Hypothalamus (tissue), 51 donors: ENCODE measurements at places on chromosomes 1 and 21.

GRCh38 chr1:43947061-43947873, 517 bp downstream of the IPO13 start:
- DNase-seq: no peak

DNA sequence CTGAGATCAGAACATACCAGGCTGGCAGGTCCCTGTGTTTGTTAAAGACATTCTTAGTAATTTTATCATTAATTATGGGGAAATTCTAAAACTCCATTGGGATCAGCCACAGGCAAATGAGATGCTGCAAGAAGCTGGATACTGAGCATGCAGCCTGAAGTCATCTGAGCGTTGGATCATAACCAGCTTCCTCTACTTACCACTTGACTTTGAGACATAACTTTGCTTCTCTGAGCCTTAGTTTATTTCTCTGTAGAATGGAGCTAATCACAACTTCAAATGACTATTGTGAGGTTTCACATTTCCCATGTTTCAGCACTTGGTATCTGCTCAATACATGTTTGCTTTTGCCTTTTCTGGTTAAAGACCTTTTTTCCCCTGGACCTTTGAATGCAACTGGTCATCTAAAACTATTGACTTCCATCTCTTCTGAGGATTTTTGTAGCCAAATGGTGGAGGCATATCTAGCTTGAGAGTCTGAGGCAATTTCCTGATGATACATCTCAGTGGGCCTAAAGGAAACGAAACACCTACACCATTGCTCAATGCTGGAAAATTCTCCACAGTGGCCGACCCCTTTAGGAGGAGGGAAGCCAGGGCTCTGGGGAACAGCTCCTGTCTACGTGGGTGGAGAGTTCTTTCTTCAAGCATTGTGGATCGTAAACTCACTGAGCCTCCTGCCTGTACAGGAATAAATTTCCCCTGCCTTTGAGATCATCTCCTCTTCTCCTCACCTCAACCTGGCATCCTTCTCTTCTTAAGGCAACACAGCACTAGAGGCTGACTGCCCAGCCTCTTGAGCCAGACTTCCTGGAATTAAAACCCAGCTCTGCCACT, 109.1 kb upstream of the HOOK1 start:
- no peak for DNase-seq

DNA sequence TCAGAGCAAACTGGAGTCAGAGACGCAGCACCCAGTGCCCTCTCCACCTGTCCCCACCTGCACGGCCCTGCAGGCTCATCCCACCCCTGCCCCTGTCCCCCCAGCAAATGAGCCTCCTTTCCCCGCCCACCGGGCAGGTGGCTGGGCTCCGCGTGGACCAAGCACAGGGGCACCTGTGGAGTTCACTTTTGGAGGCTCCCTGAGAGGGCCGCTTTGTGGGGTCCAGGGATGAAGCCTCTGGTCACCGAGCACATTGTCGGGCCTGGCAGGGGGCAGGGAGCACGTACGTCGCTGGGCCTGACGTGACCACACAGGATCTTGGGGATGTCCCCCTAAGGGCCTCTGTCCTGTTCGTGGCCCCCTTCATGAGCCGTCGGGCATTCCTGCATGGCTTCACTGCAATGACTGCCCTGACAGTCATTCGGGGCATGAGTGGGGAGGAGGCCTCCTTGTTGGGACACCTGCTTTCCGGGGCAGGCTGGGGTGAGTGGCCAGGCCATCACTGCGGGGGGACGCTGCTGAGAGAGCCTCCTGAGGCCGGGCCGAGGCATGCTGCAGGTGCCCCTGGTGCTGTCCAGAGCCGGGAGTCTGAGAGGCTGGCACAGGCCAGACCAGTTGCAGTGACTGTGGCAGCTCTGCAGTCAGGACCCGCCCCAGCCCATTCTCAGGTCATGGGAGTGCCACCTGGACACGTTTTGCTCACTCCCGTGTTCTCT, 19.7 kb downstream of the SLX9 start:
- DNase-seq: no peak

- no peak for DNase-seq
These were observed 229.7 kb upstream of the IRF2BP2 start for GRCh38 chr1:234839663-234840062.

DNA sequence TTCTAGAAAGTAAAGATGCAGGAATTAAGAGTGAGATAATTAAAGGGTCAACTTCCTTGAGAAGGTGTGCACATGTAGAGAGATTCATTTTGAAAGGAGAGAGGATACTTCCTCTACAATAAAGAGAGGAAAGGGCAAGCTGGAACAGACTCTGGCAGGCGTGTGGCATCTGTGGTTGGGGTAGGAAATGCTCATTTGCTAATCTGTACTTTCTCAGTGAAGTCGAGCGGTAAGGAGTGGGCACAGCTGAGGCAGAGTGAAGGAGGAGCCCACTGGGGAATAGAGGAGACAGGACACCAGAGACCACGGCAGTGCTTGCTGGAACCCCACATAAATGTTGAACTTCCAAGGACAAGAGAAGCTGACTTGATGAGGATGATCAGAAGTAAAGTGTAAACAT, 49.1 kb downstream of the PCSK9 start:
- DNase-seq: no peak

DNA sequence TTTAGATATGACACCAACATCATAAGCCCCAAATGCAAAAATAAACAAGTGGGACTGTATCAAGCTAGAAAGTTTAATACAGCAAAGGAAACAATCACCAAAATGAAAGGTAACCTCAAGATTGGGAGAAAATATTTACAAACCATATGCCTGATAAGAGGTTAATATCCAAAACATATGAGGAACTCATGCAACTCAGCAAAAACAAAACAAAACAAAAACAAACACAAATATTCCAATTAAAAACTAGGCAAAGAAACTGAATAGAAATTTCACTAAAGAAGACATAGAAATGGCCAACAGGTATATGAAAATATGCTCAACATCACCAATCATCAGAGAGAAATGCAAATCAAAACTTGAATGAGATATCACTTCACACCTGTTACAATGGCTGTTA, 116.5 kb upstream of the ATP1B1 start:
- no peak for DNase-seq

DNA sequence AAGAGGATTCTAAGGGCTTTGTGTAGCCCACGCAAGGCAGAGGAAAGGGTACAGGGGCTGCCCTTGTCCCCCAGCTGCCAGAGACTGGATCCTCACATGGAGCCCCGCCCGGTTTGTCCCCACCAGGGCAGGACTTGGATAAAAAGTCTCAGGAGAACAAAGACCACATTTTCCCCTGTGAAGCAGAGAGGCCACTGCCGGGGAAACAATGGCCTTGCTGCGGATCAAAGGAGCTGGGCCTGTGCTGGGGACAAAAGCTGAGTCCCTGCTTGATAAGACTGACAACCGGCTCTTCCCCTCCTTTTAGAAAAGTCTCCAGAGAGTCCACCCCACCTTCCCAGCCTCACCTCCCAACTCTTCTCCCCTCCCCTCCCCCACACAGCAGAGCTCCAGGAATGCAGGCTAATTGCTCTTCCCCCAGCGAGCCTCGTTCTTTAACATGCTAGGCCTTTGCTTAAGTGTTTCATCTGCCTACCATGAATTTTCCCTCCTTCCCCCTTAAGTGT, 142.4 kb downstream of the PLPP3 start:
- DNase-seq: peak; percentile 84

DNA sequence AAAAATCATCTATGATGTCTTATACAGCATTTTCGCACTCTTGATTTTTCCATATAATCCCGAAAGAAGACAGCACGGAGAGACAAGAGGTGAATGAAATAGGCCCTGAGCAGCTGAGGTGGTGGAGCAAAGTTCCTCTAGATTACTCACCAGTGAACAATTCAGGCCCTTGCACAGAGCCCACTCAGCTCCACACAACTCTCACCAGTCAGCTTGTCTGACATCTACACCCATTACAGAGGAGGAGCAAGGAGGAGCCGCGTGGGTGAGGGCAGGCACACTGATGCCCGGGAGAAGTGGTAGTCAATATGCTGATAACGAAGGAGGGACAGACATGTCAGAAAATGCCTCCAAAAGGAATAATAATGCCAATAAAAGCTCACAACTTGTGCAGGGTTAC, 59.9 kb downstream of the DNM3 start:
- DNase-seq: no peak

DNA sequence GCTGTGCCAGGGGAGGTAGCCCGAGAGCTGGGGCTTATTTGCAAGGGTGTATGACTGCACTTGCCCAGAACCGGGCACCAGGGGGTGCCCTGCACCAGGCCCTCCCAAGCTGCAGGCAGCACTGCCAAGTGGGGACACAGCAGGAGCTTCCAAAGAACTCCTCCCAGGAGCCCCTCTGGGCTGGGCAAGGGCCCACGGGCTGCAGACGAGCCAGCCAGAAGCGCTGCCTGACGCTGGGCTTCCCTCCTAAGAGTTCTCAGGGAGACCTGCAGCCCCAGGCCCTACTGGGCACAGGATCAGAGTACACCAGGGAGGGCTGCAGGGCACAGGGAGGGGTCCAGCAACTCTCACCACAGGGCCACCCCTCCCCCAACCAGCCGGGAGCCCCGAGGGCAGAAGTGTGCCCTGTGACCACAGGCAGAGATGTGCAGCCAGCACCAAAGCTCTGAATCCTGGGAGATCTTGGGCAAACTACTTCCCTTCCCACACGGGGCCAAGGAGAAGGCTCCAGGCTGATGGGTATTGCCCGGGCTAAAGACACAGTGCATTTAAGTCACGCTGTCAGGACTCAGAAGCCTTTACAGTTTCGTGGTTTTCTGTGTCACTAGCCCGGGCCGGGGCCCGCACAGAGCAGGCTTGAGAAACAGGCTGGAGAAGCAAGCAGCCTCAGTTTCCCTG, 63.4 kb downstream of the KCNAB2 start:
- no peak for DNase-seq

- DNase-seq: no peak
These were observed 69.3 kb downstream of the KCTD3 start for GRCh38 chr1:215636258-215636965.

GRCh38 chr21:34574601-34575529, 40.0 kb downstream of the RCAN1 start:
- no peak for DNase-seq

- DNase-seq: no peak
These were observed 34.5 kb upstream of the CSF3R start for GRCh38 chr1:36517011-36517771.

DNA sequence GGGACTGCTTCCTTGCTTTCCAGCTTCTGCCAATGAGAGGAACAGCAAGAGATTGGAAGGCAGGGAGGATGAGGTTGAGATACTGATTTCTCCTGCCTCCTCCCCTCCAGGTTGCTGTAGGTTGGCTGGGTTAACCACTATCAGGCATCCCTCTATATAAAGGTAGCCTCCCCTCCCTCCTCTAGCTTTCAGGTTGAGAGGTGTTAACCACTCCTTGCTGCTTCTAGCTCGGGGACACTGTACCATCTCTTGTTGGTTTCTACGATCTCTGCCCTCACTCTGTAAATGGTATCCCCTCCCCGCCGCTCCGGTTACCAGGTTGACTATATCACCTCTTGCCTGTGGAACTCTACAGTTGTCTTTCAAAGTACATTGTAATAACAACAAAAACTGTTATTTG, 16.7 kb downstream of the LPAR3 start:
- DNase-seq: no peak

DNA sequence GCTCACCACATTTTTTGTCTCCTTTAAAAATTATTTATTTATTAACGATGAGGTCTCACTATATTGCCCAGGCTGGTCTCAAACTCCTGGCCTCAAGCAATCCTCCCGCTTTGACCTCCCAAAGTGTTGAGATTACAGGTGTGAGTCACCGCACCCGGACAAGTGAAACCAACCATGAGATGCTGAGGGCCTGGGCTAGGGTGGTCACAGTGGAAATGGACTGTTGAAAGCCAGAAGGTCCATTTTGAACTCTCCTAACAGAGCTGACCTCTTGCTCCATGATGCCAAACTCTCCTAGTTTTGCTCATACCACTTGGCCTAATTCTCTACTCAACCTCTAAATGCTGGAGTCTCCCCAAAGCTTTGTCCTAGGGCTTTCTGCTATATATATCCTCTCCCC, 109.1 kb downstream of the SLC45A1 start:
- no peak for DNase-seq

DNA sequence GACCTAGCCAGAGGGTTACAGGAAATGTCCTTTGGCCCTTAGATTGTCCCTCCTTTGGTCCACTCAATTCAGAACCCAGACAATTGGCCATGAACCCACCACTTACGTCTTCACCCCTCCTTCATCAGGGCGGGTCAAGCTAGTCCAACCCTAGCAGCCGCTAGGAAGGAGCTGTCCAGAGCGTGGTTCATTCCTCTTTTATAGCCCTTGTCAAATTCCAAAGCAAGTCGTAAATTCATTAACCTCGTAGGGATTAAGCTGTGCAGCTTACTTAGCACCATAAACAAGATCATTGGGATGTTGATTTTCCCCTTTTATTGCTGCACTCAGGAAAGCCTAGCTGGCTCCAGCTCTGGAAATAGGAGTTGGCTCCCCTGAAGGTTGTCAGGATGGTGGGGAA, 90.1 kb downstream of the TMEM53 start:
- DNase-seq: no peak

- peak; percentile 69 for DNase-seq
These were observed 101.8 kb downstream of the PRDM16 start for GRCh38 chr1:3170561-3171453.

GRCh38 chr1:186865253-186865652, 36.5 kb downstream of the PLA2G4A start:
- DNase-seq: no peak

DNA sequence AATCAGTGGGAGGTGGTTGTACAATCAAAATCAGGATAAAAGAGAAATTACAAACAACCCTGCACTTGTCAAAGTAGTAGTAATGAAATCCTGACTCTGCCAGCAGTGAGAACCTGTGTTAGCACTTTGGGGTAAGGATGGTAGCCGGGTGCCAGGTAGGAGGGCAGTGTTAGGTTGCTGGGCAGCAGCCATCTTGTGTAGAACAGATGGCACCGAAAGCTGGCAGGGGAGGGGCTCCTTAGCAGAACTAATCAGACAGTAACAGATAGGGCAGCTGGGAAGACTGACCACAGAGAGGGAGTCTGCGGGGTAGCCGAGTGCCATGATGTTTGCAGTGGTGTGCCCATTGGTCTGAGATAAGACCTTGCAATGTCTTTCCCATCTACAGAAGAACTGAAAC, 137.3 kb downstream of the SDCCAG8 start:
- DNase-seq: no peak

DNA sequence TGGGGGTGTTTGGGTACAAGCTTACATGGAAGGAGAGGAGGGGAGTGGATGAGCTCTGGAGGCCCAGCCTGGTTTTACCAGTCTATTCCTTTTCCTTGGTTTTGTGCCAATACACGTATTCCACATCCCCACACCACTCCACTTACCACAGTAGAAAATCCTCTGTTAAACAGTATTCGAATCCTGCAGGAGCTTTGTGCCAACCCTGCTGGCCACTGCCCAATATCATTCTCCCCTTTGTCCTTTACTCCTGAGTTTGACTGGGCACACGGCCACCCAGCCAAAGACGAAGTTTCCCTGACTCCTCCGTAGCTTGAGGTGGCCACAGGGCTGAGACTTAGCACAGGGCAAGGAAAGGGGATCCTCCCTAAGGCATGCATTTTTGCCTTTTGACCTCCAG, 61.6 kb downstream of the TMCO4 start:
- no peak for DNase-seq

DNA sequence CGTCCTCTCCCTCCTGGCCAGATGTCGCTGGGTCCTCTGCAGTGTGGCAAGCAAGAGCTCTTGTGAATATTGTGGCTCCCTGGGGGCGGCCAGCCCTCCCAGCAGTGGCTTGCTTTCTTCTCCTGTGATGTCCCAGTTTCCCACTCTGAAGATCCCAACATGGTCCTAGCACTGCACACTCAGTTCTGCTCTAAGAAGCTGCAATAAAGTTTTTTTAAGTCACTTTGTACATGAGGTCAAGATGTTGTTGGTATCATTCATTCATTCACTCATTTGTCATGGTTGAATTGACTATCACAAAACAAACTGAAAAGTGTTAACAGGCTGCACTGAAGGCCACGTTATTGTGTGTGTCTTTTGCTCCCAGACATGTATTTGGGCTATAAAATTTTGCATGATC, 8.2 kb upstream of the PADI6 start:
- no peak for DNase-seq
